ENCODE measurements at places on chromosomes 2 and 18.

DNA sequence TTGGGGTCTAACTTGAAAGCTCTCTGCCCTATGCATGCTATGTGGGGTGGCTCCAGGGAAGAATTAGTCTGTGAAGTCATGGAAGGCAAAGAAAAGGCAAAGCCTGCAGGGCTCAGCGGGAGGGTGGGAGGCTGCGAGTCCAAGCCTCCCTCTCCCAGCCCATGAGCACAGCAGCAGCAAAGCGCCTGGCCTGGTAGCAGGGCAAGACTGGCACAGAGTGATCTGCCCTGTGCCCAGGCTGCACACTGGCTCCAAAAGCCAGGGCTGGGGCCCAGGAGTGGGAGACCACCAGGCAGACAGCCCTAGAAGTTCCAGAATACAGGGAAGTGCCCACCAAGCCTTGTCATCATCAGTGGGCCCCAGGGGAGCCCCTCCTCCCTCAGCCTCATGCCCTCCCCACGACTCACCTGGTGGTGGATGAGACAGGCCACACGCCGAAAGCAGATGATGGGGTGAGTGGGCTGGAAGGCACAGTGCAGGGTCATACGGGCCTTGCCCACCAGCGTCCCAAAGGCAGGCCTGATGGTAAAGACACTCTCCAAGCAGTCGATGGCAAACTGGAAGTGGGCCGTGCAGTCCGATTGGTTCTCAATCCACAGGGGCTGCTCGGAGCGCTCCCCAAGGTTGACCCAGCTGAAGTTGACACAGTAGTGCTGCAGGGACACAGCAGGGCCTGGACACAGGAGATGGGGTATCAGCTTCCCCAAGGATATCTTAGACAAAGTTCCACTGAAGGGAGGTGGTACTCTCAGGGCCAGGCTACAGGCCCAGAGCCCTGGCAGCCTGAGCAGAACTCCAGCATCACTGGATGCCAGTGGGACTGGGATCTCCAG, 12.1 kb downstream of the CFAP65 start:
- DNase-seq: no peak

- DNase-seq: no peak
These were observed 81.7 kb upstream of the SPHKAP start for GRCh38 chr2:228263156-228263555.

GRCh38 chr2:217429981-217430500, 570.2 kb upstream of the TNP1 start:
- no peak for DNase-seq

- no peak for DNase-seq
These were observed 83.4 kb downstream of the FANCL start for GRCh38 chr2:58157754-58158153.

DNA sequence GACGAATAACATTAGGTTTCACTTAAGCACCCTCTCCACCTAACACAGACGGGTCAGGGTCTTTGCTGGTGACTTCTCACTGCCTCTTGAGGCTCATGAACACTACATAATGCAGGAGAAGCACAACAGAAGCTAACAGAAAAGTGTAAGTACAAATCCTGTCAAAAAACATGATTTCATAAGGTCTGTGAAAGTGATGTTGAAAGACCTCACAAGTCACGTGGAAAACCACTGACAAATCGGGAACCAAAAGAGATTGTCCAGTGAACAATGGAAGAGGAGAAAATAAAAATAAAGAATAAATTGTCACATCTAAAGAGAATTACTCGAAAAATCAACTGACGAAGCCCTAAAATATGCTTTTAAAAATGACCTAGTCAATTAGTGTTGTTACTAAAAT, 14.0 kb downstream of the PSD4 start:
- no peak for DNase-seq

DNA sequence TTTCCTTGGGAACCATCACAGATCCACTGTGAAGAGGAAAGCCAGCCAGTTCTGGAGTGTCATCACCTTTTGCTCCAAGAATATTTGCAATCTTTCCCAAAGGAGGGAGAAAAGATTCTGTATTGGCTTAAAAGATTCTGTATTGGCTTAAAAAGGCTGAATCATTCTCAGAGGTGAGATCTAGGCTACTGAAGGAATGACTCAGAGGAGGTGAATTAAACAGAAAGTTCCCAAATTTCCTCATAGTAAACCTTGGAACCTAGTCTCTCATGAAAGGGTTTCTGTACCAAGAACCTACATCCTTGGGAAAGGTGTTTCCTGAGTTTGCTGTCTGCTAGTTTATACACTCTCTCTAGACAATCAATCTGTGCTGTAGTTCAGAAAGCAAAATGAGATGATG, 34.1 kb upstream of the GRB14 start:
- DNase-seq: no peak

DNA sequence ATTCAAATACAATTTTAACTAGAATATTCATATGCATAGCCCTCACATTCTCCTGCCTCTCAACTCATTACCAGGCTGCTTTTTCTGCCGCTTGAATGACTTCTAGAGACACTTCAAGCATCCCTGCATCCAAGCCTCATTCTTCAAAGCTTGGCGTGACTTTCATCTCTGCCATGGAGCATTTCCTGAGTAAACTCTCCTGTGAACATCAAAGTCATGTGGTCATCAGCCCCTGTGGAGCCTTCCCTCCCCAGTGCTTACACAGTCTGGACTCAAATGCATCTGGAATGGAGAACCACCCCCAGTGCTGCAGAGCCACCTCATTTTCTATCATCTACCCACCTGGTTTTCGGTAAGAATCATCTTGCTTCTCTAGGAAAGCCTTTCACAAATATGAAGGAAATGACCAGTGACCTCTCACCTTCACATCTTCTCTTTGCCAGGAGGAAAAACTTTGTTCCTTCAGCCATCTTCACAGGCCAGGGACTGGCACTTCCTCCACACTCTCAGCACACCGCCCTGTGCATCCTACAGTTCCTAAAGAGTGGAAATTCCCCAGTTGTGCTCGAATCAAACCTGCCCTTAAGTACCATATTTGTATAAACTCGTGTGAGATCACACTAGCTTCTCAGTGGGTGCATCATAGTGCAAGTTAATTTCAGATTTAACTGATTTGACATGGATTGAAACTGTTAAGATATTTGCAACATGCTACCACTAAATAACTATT, 116.4 kb downstream of the COL6A3 start:
- no peak for DNase-seq

GRCh38 chr2:212402316-212402715, 136.3 kb downstream of the ERBB4 start:
- no peak for DNase-seq

GRCh38 chr2:152134488-152135280, 35.8 kb upstream of the CACNB4 start:
- DNase-seq: no peak

DNA sequence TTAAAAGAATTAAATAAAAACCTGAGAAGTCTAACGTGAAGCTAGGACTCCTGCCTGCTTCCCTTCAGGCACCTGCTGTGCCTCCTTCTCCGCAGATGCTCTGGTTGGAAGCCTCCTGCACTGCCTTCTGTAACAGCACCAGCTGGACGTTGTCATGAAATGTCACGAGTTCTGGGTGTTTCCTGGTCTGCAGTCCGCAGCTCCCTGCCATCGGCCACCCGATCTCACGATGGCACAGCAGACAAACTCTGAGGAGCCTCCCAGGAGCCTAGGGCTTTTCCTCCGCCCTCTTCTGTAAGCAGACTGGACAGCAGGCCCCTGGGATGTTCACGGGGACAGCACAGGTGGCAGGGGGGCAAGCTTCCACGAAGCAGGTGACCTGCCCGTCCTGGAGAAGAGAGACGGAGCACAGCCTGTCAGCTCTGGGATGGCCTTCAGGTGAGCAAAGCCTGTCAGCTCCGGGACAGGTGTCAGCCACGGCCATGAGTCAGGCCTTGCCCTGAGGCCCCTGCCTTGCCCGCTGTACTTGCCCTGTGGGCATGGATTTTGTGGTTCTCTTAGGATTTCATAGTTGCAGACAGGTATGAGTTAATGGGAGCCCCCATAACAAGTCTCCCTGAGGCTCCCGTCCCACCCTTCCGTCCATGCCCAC, 110.3 kb downstream of the PXDN start:
- no peak for DNase-seq

DNA sequence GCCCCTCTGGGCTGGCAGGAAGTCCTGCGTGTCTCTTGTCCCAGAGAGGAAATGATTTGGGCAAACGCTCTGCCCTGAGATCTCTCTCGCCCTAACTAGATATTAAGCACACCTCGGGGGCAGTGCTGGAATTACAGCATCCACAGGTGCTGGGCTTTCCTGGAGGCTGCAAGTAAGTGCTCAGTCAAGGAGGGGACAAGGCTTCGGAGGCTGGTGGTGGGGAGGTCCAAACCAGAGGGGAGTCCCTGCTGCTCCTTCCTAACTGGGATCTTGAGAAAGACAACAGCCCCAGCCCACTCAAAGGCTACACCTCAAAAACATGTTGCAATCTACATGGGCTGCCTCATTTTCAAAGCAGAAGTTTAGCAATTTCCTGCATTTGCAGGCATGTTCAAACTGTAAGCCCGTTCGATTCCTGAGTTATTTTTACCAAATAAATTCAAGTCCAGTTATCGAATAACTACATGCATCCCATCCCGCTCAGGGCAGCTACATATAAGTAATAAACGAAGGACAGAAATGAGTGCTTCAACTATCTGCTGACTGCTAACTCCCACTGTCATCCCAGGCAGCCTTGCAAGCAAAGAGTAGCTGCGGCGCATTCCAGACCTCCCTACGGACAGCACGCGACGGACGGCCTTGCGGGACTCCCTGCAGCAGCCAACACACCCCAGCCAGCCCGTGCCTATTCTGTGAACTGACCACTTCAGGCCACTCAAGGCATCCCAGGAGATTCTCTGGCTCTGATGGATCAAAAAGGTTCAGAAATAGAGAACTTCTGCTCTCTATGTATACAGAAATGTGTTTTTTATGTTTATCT, 27.5 kb downstream of the ZNF516 start:
- no peak for DNase-seq

GRCh38 chr18:37508207-37508606, 57.4 kb downstream of the CELF4 start:
- DNase-seq: no peak

- DNase-seq: no peak
These were observed 10.3 kb upstream of the PAPOLG start for GRCh38 chr2:60745761-60746160.

DNA sequence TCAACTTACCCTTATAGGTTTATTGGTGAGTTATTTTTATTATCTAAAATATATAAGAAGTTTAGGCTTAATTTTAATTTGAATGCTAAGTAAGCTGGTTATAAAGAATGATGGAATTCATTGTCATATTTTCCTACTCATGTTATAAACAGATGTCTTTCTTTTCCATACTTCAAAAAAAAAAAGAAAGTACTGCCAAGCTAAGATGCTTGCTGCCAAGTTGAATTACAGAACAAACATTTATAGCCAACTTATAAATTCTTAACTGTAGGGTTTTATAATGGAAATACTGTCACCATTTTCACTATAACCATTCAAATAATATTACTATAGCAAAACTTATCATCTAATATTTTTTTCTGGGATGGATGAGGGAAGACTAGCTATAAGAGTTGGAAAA, 676.0 kb downstream of the NRXN1 start:
- DNase-seq: peak; percentile 33

DNA sequence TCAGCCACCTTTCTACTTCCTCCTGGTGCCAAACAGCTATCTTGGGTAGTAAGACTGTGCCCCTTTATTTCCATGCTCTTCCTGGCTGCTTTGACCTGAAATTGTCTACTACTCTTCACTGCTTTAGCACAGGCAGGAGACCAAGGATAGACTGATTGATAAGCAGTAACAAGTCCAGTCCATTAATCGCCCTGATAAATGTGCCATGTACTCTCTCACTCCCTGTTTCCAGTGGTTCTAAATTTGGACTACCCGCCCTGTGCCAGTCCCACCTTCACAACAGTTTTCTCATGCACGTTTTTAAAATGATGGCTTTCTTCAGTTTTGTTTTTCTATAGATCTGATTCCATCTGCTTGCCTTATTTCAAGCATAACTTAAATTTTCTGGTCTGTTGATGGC, 189.6 kb upstream of the RBMS1 start:
- DNase-seq: no peak

DNA sequence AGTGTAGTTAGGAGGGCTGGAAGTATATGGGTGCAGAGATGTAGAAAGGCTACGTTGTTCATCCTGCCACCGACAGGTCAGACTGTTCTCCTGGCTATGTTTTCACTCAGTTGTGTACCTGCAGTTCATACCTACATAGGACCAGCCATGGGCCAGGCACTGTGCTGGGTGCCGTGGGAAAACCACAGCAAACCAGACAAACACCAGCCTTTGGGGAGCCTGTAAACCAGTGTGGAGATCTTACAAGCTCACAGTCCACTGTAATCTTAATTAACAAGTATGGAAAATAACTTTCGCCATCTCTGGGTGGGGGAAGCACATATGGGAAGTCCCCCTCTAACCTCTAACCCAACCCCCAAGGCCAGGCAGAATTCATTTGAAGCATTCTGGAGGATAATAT, 12.7 kb downstream of the NCK2 start:
- DNase-seq: no peak

DNA sequence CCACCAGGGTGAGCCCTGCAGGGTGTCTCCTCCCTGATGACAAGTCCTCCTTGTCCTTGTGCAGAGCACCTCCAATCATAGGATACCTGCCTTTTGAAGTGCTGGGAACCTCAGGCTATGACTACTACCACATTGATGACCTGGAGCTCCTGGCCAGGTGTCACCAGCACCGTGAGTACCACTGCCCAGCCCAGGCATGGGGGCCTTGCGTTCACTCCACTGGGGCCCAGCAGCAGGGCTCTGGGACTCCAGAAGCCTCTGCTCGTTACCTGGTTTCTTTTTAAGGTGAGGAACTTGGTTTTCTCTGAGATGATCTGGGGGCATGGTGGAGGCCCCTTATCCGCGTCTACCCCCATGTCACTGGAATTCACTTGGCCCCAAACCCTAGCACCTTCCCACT, 36.5 kb upstream of the RPL31 start:
- DNase-seq: no peak

GRCh38 chr18:7511106-7511505, 56.0 kb upstream of the PTPRM start:
- no peak for DNase-seq

DNA sequence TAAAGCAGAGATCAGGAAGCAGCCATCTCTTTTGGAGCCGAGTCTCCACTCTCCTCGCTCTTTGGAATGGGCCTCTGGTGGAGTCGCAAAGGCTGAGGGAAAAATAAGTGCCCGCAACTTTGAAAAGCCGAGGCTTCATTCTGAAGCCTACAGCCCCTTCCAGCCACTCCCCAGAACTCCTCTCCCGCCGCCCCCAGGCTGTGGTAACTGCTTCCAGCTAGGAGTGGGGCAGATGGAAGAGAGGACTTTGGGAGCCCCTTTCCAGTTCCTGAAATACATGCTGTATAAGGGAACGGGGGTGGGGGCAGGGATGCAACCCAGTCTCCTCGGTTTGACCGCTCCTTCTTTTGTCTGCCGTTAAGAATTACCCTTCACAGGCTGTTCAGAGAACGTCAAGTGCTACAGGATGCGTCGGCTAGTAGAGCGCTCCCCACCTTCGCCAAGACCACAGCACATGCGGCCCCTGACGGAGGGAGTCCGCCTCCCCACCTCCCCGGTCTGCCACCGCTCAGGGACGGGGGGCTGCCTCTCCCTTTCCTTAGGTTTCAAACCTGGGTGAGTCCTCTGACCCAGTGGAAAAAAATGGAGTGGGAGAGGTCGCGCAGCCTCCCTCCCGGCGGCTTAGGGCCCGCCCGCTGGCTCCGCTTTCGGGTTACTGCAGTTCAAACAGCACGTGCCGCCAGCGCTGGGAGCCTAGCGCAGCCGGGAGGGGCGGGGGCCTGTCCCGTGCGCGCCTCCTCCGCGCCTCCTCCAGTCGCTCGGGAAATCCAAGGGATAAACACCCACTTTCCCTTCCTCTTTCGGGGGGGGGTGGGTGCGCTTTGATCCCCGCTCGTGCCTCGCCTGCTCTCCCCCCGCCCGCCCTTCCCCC, 4.9 kb downstream of the CYP26B1 start:
- peak; percentile 86 for DNase-seq
